Right renal pelvis (tissue), 4 donors: ENCODE measurements at places on chromosomes 16 and 17.

- no peak for DNase-seq
These were observed 12.2 kb downstream of the PMFBP1 start for GRCh38 chr16:72159801-72160200.

- DNase-seq: no peak
These were observed 42.2 kb downstream of the TBCD start for GRCh38 chr17:82793974-82794630.

DNA sequence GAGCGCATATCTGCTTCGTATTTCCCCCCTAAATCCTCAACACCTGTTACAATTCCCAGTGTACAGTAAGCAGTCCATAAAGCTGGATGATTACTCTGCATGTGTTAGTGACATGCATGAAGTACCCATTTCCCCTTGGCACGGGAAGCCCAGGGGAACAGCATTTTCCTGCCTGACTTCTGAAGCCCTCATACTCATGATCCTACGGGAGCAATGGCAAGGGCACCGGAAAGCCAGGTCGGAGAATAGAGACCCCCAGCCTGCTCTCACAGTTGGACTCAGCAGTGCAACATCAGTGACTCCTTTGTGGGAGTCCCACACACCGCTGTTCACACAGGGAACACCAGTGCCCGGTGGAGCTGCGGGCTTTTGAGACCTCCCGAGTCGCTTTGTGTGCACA, 336.9 kb downstream of the CDH13 start:
- no peak for DNase-seq

- DNase-seq: no peak
These were observed 352 bp downstream of the MARF1 start for GRCh38 chr16:15642557-15643047.
